ENCODE measurements at places on chromosomes 5 and 9.

DNA sequence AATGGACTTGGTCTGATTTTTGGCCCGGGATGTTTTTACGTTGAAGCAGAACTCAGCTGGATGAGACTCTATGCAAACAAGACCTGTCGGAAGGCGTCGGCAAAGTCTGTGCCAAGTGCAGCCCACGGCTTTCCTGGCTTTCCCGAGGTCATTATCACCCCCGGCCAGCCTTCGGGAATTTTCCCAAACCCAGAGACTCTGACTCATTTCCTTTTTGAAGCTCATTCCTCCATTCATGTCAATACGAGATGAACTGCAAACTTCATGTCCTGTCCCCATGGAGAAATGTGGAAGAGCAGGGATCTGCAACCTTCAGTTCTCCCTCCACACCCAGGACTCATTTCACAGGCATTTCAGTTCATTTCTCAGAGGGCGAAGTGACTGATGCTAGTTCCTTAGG is 95.3 kb downstream of the IRX2 start:
- DNase-seq: no peak

DNA sequence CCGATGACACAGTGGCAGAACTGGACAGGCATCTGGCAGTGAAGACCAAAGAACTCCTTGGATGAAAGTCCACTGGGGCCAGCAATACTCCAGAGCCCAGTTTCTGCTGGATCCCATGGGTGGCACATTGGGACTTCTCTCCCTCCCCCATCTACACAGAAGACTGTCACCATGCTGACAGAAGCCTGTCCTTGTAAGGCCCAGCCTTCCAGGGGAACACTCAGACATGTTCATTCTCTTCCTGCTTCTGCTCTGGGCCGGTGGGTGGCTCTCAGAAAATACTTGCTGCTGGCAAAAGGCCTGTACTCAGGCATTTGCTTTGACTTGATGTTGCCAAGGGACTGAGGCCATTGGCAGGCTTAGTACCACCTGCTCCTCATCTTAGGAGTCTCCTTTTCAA is 48.3 kb upstream of the PTGS1 start:
- no peak for DNase-seq

- DNase-seq: no peak
Measured at GRCh38 chr5:30581198-30581935, 612.1 kb upstream of the CDH6 start.

DNA sequence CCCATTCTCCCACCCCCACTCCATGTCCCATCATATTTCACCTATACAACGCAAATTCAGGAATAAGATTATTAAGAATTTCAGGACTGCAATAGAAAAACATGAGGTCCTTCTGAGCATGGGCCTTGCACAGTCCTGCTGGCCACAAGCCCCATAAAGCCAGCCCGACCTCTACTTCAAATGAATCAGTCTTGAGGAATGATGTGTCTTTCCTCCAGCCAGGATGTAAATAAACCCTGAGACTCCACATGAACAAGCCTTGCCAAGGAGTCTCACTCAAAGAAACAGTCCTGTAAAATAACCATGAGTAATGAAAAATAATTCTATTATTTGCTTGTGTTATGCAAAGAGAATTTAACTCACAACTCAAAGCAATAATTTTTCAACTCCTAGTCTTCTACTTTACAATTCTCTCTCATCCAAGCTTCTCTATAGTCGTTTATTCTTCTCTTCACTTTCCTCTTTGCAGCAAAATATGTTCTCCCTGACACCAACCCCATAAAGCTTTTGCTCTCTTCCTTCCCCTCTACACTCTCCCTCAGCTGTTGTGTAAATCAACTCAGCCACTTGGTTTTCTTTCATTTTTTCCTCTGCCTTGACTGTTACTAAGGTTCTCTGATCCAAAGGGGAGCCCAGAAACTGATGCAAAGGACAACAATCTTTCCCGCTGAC is 140.1 kb upstream of the MOCS2 start:
- DNase-seq: no peak

- no peak for DNase-seq
Measured at GRCh38 chr5:74480201-74480600, 160.3 kb downstream of the ENC1 start.

DNA sequence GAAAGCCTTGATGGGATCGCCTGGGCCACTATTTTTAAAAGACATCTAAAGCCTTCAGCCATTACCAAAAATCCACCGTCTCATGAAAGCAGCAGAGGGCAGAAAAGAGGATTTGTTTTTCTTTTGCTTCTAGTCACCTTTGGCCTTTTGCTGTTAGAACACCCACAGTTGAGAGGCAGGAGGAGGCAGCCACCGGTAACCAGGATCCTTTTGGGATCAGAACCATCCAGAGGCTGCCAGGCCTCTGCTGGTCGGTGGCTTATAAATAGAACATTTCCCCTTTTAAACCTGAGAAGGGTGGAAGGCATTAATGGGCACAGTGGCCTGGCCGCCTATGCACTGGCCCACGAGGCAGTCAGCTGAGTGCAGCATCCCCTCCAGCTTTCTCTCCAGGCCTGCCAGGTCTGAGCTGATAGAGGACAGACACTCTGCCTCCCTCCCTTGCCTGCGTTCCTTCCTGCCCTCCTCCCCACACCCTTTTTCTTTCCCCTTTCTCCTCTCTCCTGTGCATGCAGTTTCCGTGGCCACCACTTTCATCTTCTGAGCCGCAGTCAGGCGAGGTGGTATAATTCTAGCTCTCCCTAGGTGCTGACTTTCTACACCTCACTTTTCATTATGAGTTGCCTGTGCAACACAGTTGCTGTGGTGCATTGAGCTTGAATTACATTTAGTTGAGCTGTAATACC is 253.4 kb downstream of the ARHGAP26 start:
- no peak for DNase-seq

DNA sequence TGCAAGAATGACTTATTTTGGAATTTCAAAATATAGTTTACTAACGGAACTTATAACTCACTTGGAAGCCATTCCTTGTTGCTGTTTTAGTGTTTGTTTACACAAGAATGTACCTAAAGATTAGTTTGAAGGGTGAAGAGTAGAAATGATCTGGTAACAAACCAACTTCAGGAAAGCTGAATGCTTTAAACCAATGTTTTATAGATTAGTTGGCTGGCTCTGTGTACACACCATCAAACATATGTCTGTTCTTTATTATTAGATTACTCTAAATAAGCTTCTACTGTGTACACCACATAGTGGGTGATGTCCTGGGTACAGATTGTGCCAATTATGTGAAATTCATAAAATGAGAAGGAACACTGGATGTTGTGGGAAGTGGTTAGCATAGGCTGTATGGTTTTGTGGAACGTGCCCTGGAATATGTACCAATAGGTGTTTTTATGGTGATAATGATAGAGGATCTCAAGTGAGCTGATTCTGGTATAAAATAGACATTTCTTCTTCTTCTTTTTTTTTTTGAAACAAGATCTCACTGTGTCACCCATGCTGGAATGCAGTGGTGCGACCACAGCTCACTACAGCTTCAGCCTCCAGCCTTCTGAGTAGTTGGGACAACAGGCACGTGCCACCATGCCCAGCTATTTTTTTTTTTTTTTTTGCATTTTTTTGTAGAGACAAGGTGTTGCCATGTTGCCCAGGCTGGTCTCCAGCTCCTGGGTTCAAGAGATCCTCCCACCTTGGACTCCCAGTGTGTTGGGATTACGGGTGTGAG is 109.3 kb upstream of the DHFR start:
- DNase-seq: no peak

- DNase-seq: no peak
Measured at GRCh38 chr9:90029386-90029785, 424.6 kb downstream of the GADD45G start.

DNA sequence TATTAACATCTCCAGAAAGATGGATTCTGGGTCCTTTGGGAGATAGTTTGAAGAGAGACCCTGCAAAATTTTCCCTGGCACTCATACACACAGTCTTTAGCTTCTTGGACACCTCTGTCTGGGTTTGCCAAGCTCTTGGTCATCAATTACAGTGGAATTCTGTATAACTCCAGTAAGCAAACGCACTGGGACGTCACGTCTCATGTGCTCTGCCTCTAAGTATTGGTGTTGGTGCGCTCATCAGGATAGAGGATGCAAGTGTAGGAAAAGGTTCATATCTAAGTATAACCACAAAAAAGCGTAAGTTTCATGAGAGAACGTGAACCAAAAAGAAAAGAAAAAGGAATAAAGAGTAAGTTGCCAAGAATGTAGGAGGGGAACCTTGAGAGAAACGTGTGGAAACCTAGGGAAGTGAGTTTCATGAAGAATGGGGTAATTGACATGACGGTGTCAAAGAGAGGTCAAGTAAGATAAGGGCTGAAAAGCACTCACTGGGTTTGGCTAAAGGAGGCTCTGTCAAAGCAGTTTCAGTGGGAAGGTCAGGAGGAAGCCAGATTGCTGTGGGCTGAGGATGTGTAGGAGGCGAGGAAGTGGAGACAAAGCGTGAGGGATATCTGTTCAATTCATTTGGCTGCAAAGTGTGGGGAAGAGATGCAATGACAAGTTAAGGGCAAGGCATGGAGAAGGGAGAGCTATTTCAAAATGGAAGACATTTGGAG is 92.7 kb downstream of the RAD23B start:
- DNase-seq: no peak

DNA sequence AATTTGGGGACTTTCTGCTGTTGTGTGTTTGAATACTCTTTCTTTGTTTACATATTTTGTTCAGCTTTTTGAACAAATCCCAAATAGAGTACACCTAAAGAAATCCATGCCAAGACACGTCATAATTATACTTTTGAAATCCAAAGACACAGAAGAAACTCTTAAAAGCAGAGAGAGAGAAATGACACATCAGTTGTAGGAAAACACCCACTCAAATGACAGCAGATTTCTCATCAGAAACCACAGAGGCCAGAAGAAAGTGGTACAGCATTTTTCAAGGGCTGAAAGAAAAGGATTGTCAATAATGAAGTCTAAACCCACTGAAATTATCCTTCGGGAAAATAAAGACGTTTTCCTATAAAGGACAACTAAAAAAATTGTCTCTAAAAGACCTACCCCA is 378.6 kb downstream of the GADD45G start:
- DNase-seq: no peak

- DNase-seq: no peak
Measured at GRCh38 chr5:61737964-61738340, 405.9 kb downstream of the ZSWIM6 start.

DNA sequence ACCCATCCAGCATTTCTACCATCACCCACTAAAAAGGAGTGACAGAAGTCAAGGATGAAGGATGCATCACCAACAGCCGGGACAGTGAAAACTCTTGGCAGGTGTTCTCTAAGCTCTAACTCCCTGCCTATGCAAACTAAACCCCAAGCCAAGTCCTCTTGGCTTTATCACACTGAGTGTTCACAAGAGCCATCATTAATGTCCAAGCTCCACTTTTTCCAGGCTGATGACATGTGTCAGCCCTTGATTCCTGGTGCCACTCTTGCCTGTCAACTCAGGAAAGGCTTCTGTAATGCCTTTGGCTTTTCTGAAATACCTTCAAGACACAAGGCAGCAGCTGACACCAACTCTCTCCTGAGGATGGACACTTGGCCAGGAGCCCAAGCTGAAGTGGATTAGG is 86.9 kb downstream of the NR6A1 start:
- no peak for DNase-seq

DNA sequence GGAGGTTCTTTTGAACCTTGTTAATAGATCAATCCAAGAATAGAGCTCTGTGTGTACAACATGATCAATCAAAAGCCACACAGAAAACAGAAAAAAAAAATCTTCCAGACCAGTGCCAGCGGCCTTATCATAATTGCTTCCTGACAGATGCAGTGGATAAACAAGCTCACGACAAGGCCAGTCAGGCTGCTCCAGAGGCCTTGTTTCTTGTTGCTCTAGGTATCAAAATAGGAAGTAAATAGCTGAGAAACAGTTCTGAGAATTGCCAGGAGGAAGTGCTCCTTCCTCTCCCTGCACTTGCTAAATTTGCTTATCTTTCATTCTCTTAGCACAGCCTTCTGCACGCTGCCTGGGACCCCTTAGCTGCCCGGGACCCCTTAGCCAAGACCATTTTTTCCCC is 199.0 kb upstream of the TARS1 start:
- DNase-seq: no peak

DNA sequence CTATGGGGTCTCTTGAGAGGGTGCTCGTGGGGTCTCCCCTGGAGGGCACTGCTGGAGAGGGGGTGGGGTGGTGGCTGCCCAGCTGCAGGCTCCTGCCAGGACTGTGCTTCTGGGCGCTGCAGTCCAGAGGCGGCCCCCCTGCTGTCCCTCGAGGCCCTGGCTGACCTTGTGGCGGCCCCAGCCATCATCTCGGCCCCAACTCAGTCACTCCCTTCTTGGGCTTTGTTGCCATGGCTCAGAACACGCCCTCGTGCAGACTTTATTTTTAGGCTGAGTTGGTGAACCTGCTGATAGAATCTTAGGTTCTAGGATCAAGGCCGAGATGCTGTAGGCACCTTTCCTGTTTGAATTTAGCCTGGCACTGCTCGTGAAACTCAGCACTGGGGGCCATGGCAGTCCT is 22.8 kb downstream of the FBXW5 start:
- no peak for DNase-seq

GRCh38 chr9:91664663-91665062 is 241.0 kb upstream of the NFIL3 start:
- no peak for DNase-seq

DNA sequence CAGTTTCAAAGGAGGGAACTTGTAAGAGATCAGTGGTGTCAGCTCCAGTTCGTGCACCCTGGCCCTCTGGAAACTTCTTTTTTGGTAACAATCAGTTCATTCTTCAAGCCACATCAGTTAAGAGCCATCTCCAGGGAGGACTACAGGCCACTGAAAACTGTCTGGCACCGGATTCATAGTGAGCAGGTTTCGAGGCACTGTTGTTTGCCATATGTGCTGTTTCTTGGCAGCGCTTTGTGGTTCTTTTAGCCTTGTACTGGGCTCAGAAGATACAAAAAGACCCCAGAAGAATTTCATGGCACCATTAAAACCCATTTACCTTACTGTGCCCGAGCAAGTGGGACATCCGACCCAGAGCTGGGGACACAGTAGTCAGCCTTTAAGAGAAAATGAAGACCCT is 68.5 kb downstream of the OTULIN start:
- no peak for DNase-seq

DNA sequence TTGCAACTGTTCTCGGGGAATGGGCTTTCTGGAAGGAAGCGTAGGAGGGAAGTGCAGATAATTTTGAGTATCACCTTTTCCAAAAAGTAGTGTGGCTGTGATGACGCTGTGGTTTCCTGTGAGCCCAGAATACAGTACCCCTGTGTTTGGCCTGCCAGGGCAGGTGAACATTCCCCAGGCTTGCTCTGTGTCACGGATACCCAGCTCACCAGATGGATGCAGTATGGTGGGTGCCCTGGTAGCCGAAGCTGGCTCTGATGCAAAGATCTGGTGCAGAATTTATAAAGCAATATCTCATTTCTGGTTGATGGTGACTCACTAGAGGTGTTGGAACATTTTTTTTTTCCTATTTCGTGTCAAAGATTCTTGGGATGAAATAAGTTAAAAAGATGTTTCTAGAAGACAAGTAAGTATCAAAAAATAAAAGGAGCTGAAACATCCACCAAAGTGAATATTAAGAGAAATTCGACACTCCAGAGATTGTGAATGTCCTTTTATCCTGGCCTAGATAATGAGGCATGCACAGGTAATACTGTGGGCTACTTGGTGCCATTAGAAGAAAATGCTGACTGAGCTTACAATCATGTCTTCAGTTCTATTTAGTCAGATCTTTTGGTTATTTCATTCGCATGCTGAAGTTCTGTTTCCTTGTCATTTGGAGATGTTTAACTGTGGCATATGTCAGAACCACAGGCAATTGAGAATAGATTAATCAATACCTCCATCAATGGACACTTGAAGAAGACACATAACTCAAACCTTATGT is 200.1 kb downstream of the GADD45G start:
- DNase-seq: no peak

GRCh38 chr9:33737811-33738606 is 57.4 kb upstream of the PRSS3 start:
- no peak for DNase-seq

GRCh38 chr9:84138541-84138940 is 157.9 kb downstream of the RMI1 start:
- no peak for DNase-seq

Measured in amygdala (tissue), 56 donors.